ENCODE measurements at places on chromosomes 1 and 21.

GRCh38 chr21:38178653-38179470 is 77.9 kb upstream of the KCNJ15 start:
- no peak for DNase-seq

DNA sequence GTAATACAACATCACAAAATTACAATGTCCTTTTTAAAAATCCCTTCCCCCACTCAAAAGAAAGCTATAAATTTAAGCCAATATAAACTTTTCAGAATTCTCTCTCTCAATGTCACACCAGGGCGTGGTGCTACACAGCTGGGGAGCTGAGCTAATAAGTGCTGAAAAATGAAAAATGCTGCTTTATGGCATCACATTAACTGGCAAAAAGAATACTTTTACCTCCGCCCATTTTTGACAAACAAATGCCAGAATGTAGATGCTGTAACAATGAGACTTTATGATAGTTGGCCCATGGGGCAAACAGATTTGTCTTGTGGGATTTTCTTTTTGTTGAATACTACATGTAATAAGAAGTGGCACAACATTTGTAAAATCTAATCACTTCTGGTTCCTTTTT is 12.7 kb upstream of the LYPLAL1 start:
- no peak for DNase-seq

GRCh38 chr1:42173961-42174735 is 9.6 kb upstream of the GUCA2A start:
- DNase-seq = no peak

DNA sequence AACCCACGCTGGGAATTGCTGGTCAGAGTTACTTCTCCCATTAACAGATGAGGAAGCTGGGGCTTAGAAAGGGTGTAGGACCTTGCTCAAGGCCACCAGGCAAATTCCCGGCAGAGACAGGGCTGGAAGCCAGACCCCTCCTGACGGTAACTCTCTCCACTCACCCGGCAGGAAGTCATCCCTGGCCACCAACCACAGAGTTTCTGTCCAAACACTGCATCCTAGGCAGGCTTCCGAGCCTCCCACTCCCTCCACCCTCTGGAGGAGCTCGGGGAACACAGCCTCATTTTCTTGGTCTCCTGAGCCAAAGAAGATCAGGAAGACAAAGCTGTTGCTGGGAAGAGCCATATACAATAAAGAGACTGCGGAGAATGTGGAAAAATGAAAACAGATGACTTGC is 25.0 kb upstream of the ZNF436 start:
- no peak for DNase-seq

DNA sequence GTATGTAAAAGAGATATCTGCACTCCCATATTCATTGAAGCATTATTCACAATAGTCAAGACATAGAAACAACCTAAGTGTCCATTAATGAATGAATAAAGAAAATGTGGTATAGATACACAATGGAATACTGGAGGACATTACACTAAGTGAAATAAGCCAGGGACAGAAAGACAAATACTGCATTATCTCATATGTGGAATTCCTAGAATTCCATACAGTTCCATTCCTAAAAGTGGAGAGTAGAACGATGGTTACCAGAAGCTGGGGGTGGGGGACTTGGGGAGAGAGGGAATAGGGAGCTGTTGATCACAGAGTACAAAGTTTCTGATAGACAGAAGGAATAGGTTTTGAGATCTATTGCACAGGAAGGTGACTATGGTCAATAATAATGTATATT is 7.4 kb downstream of the TMED5 start:
- DNase-seq = no peak

- no peak for DNase-seq
Measured at GRCh38 chr1:37040773-37041172, 6.5 kb upstream of the GRIK3 start.

DNA sequence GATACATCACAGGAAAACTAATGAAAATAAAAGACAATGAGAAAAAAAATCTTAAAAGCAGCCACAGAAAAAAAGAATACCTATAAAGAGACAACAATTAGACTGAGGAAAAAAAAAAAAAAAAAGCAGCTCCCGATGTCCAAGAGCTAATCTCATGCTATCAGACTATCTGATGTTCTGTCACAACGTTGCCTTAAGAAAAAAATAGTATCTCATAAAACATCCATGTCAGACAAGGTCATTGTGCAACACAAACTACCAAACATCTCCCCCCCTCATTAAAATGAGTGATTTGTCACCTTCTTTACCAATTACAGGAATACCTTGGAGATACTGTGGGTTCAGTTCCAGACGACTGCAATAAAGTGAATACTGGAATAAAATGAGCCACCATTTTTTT is 68.9 kb downstream of the ZNF644 start:
- DNase-seq = no peak

GRCh38 chr1:15180189-15180588 is 26.6 kb downstream of the TMEM51 start:
- DNase-seq = no peak
